Activated CD4-positive, alpha-beta memory T cell treated with anti-CD3 and anti-CD28 coated beads for 36 hours (primary cell): ENCODE measurements at places on chromosomes 1 and 21. TPM values are rescaled to one million over a fixed set of nuclear protein-coding genes. Genes with fewer than 3 reads are reported as not detected.

The WNT4 gene
- not detected for total RNA-seq

The C1orf226 gene
- total RNA-seq, result 0.10 TPM

The MTF2 gene
- total RNA-seq, result 53.6 TPM

The KRTAP19-3 gene
- not detected for total RNA-seq

The ARHGEF16 gene
- 0.24 TPM for total RNA-seq

The TSPEAR gene
- not detected for total RNA-seq

The PTGER3 gene
- total RNA-seq, result not detected

The OXCT2 gene
- total RNA-seq, result 1.9 TPM

The PDE4B gene
- total RNA-seq, result 34.7 TPM

The CAMK1G gene
- total RNA-seq, result 0.94 TPM

The CLEC20A gene
- not detected for total RNA-seq

The LCE1B gene
- total RNA-seq, result not detected

The NOTCH2NLA gene
- total RNA-seq, result 24.1 TPM

The LRRC3 gene
- 2.6 TPM for total RNA-seq

The FMN2 gene
- total RNA-seq, result not detected

The ALG6 gene
- 18.8 TPM for total RNA-seq

The CA6 gene
- 0.26 TPM for total RNA-seq

The KRTAP7-1 gene
- total RNA-seq, result not detected

The GPR3 gene
- 1.3 TPM for total RNA-seq

The KCNE2 gene
- not detected for total RNA-seq

The HCN3 gene
- total RNA-seq, result 2.4 TPM

The CFHR4 gene
- not detected for total RNA-seq

The SELL gene
- total RNA-seq, result 103 TPM

The KCNJ10 gene
- total RNA-seq, result not detected

The RNF223 gene
- not detected for total RNA-seq

The REN gene
- not detected for total RNA-seq

The MECR gene
- total RNA-seq, result 37.2 TPM

The AMPD1 gene
- not detected for total RNA-seq

The OR1C1 gene
- not detected for total RNA-seq

The PAQR6 gene
- total RNA-seq, result 4.0 TPM

The SFN gene
- total RNA-seq, result 1.5 TPM

The PRR9 gene
- not detected for total RNA-seq

The SPATA46 gene
- total RNA-seq, result not detected
